A549 treated with AZD2906 at 1 μM for 4 hours (cell line): ENCODE measurements at places on chromosomes 7 and 10. TPM values are rescaled to one million over a fixed set of nuclear protein-coding genes. Genes with fewer than 3 reads are reported as not detected.

FAM180A gene
- 0.05 TPM in 2 of 5 replicates, not detected in the others for total RNA-seq

IL15RA gene
- total RNA-seq = 1.8 to 3.2 TPM (median 2.3 TPM) in 5 replicates

GPAM gene
- 5.5 to 6.9 TPM (median 6.6 TPM) in 5 replicates for total RNA-seq

TCTN3 gene
- total RNA-seq = 39.1 to 43.7 TPM (median 42.0 TPM) in 5 replicates

SLC18A3 gene
- not detected in 5 replicates for total RNA-seq

ESYT2 gene
- 89.8 to 122 TPM (median 118 TPM) in 5 replicates for total RNA-seq

ZNF117 gene
- 0.09 to 0.16 TPM (median 0.13 TPM) in 5 replicates for total RNA-seq

ANKRD7 gene
- total RNA-seq = 0.05 to 0.21 TPM (median 0.13 TPM) in 4 of 5 replicates, not detected in the other

ELOVL3 gene
- 0.21 to 0.39 TPM (median 0.25 TPM) in 5 replicates for total RNA-seq

PPP1R17 gene
- not detected in 5 replicates for total RNA-seq

ADGRA1 gene
- 0.19 to 0.40 TPM (median 0.23 TPM) in 5 replicates for total RNA-seq

LRGUK gene
- 0.20 to 0.37 TPM (median 0.31 TPM) in 5 replicates for total RNA-seq

MSRB2 gene
- total RNA-seq = 8.7 to 19.6 TPM (median 16.3 TPM) in 5 replicates

LIPF gene
- total RNA-seq = not detected in 5 replicates

COL13A1 gene
- total RNA-seq = 0.17 to 0.32 TPM (median 0.29 TPM) in 5 replicates

ABLIM1 gene
- 32.5 to 46.0 TPM (median 35.9 TPM) in 5 replicates for total RNA-seq

CALML3 gene
- total RNA-seq = not detected in 5 replicates

INSYN2A gene
- 1.4 to 1.8 TPM (median 1.5 TPM) in 5 replicates for total RNA-seq

MMRN2 gene
- total RNA-seq = 0.40 to 1.4 TPM (median 0.93 TPM) in 5 replicates

PLEKHS1 gene
- total RNA-seq = 0.02 to 0.06 TPM (median 0.03 TPM) in 4 of 5 replicates, not detected in the other

TNRC18 gene
- total RNA-seq = 34.4 to 49.5 TPM (median 40.8 TPM) in 5 replicates

NME8 gene
- total RNA-seq = not detected in 5 replicates

FAM13C gene
- total RNA-seq = 0.06 to 0.09 TPM (median 0.08 TPM) in 5 replicates

FAM25G gene
- total RNA-seq = 0.73 to 1.2 TPM (median 0.90 TPM) in 4 of 5 replicates, not detected in the other

SUN3 gene
- total RNA-seq = not detected in 5 replicates

ENTPD1 gene
- 0.02 to 0.09 TPM (median 0.07 TPM) in 3 of 5 replicates, not detected in the others for total RNA-seq

LEP gene
- total RNA-seq = not detected in 5 replicates

ELN gene
- 0.12 to 0.16 TPM (median 0.14 TPM) in 4 of 5 replicates, not detected in the other for total RNA-seq

PLXDC2 gene
- total RNA-seq = 0.01 to 0.06 TPM (median 0.03 TPM) in 5 replicates

MMD2 gene
- not detected in 5 replicates for total RNA-seq

ANKRD1 gene
- total RNA-seq = 29.0 to 52.3 TPM (median 41.3 TPM) in 5 replicates

FUOM gene
- total RNA-seq = 14.2 to 18.2 TPM (median 14.9 TPM) in 5 replicates

GIMAP4 gene
- not detected in 5 replicates for total RNA-seq

THSD7A gene
- 1.4 to 2.4 TPM (median 1.9 TPM) in 5 replicates for total RNA-seq

EPHB6 gene
- total RNA-seq = 0.40 to 0.87 TPM (median 0.60 TPM) in 5 replicates

EBLN1 gene
- total RNA-seq = 0.05 to 0.09 TPM in 2 of 5 replicates, not detected in the others
